Activated CD4-positive, CD25-positive, alpha-beta regulatory T cell treated with anti-CD3 and anti-CD28 coated beads, Interleukin-2, amount 50 U/mL, for 16 hours (primary cell): ENCODE measurements at places on chromosomes 4 and X.

- DNase-seq = no peak
These were observed 660.3 kb upstream of the PITX2 start for GRCh38 chr4:111283066-111283677.

DNA sequence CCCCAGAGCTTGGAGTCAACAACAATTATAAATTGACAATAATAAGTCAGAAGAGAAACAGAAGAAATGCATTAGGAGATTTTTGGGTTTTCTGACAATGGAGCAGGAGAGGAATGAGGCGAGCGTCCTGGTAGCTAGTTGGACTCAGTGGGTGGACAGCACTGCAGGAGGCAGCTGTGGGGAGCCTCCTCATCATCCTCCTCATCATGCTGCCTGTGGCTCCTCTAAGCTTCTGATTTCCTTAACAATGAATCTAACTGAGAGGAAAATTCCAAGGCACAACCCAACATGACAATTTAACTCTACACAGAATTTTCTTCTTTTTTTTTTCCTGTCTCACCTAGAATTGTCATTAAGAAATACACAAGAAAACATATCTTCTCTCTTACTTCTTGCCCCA, 357.1 kb upstream of the NOCT start:
- DNase-seq = no peak

DNA sequence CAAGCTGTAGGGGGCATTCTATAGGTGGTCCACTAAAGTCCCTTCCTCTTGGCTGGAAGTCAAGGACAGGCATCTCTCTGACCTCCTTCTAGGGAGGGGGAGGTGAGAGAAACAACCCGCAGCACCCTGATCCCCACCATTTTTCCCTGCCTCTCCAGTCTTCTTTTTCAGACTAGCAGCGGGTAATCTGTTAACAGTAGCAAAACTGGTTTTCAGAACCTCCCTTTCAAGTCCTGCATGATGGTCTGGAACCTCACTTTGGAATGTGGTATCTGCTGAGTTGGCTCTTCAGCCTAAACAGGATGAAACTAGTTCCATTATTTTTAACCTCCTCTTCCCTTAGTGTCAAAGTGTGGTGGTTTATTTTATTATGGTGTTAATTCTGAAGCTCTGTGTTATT, 196.0 kb downstream of the NWD2 start:
- no peak for DNase-seq

DNA sequence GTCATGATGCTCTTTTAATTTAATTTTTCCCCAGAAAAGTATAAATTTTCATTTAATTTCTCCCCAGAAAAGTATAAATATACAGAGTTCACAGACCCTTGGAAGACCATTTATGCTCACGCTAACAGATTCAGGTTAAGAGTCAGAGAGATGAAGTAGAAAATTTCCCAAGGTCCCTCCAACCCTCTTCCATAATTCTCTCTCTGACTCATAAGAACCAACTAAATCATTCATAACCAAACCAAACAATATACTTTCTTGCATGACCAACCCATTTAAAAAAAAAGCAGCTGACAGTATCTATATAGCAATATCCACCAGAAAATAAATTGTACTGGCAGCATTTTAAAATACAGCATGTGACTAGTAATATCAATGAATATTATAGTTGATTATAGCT, 3.9 kb downstream of the KLHL8 start:
- DNase-seq = no peak

DNA sequence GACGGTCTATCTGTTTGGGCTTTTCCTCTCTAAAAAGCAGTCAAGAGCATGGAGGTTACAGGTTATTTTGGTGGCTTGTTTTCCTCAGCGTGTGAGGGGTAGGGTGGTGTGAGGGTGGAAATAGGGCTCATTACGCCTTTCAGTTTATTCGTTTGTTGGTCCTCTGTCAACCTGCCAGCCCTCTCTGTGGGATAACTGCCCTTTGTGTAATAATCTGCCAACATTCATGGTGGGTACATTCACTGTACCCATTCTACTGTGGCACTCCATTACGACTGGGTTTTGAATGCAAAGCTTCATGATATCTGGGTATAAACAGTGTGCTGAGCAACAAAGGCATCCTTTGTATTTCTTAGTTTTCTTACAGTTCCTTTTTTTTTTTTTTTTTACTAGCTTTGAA, 136.4 kb downstream of the ADGRL3 start:
- no peak for DNase-seq

GRCh38 chr4:78749258-78749971, 26.7 kb upstream of the BMP2K start:
- no peak for DNase-seq

DNA sequence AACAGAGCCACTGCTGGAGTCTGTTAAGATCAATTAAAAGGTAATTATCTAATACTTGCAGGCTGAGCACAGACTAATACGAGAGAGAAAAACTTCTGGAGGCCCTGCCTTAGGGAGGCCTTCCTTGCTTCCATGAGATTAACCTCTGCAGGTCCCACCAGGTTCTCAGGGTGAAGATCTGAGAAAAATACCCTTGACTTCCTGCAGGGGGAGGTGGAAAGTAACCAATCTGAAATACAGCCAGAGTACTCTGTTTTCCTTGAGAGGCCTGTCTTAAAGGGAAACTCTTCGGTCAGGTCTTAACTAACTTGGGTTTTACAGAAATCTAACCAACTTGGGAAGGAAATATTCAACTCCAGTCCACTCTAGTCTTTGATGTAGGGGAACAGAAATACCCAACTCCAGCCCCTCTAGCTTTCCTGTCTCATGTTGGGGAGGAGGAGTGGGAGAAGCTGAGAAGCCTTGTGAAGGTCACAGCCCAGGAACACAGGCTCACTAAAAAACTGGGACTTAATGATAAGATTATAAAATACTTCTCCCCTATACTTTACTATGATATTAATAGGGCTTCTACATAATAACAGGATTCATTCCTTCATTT, 77.1 kb downstream of the TBCK start:
- no peak for DNase-seq
